ENCODE measurements at places on chromosomes 11 and 22.

DNA sequence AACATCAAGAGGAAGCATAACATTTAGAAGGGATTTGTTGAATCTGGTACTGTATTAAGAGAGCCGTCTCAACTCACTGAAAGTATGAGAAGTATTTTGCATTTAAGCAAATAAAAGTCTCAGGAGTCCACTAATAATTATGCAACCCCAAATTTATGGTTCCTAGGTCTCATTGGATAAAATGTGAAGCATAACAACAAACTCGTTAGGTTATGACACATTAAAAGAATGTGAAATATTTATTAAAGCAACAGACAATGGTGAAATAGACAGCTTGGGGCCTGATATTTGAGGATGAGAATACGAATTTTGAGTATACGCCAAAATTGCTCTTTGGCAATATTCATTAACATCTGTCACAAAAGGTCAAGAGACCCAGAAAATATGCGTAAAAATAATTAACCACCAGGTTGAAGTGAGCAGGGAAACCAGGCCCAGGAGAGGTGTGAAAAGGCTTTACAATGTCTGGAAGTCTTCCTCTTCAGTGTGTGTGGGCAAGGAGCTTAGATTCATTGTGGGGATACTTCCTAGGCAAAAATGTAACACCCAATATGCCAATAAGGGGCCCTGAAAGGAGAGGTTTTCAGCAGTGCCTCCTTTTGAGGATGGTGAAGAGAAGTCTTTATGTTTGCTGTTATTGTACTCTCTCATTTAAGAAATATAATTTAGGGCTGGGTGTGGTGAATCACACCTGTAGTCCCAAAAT lies 89.2 kb downstream of the FDX1 start:
- DNase-seq: no peak

DNA sequence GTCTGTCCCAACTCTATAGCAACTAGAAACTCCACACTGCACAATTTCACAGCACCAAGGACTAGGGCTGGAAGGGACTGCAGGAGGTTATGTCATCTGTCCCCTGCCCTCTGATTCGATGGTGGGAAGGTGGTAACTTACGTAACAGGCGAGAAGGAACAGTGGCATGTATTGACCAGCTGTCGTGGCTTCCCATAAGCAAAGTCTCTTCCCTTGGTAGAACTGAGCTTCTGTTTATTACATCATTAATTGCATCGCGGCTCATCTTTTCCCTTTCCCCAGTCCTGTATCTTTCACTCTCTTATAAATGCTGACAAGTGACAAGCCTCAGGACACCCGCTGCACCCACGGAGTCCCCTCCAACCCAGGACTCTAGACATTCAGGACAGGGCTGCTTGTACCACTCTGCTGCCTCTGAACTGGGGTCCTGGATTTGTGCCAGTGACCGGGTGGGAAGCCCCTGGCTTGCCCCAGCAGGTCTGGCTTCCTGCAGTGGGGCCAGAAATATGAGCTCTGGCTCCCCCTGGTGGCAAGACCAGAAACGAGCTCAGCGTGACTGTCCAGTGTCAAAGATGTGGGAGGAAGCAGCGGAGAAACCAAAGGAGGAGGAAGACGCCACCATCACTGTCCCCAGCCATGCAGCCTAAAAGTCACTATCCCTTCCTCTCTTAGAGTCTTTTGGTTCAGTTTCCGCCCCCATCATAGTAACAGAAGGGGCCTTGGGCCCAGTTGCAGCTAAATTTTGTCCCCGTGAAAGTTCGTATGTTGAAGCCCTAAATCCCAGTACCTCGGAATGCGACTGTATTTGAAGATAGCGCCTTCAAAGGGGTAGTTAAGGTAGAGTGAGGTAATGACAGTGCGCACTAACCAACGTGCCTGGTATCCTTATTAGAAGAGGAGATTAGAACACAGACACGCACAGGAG lies 84.5 kb downstream of the ISX start:
- DNase-seq: peak; percentile 83

- no peak for DNase-seq
Measured at GRCh38 chr22:39267974-39268373, 23.2 kb upstream of the PDGFB start.

DNA sequence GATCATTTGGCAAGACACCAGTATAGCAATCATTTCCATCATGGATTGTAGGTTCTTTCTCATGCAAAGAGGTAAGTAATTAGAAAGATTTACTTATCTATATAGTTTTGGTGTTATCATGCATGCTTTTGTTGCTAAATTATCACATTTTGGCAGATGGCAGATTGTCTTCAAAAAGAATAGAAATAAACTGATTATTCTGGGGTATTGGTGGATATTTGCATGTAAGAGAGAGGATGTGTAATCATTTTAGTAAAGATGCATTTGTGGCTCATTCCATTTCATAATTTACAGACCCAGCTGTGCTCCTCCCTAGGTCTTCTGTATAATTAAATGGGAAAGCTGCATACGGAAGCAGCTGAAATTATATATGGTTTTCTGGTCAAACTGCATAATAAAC lies 875.7 kb upstream of the ANO3 start:
- no peak for DNase-seq

- DNase-seq: no peak
Measured at GRCh38 chr11:14522245-14522644, 2.1 kb upstream of the PSMA1 start.

GRCh38 chr11:121892131-121892681 lies 223.8 kb downstream of the BLID start:
- no peak for DNase-seq

Measured in activated T-cell treated with anti-CD3 and anti-CD28 coated beads, Interleukin-2, amount 50 U/mL, for 48 hours (primary cell).